ENCODE measurements at places on chromosomes 7 and 10.
A peak's percentile ranks its signal among the peaks of the same experiment; 100 is the strongest.

- DNase-seq = no peak
Measured at GRCh38 chr10:128221807-128222206, 95.6 kb upstream of the MKI67 start.

DNA sequence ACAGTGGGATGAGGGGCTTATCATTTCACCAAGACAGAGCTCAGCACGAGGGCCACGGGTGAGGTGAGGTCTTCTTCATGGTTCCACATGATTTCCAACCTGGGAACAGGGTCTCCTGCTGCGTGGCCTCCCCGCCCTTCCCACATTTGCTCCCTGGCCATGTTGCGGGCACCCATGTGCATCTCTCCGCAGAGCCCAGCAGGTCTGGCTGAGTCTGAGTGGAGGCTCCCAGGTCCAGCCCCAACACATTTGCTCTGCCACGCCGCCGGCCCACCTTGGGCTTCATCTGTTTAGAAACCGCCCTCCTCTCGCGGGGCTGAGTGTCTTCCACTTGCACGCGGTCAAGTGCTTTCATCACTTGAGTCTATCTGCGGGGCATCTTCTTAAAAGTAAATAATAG lies 14.8 kb upstream of the PRKAR1B start:
- no peak for DNase-seq

- no peak for DNase-seq
Measured at GRCh38 chr7:132871419-132871818, 210.5 kb downstream of the CHCHD3 start.

DNA sequence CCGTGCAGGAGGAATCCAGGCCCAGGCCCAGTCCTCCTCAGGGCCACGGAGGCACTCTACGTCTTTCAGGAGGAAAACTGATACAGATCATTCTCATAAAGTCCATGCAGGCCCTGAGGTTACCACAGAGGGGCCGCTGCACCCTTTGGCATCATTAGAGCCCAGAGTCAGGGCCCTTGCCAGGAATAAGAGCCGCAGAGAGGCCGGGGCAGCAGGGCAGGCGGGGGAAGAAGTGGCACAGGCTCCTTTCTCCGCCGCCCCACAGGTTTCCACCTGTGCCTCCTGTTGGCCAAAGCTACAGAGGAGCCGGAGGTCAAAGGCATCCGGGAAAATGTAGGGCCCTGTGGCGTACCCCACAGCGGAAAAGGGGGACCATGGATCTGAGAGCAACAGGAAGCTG lies 366.6 kb upstream of the SHH start:
- DNase-seq = no peak

- no peak for DNase-seq
Measured at GRCh38 chr7:108097703-108098102, 32.5 kb downstream of the LAMB4 start.

- no peak for DNase-seq
Measured at GRCh38 chr10:124109261-124109660, 15.9 kb upstream of the CHST15 start.

DNA sequence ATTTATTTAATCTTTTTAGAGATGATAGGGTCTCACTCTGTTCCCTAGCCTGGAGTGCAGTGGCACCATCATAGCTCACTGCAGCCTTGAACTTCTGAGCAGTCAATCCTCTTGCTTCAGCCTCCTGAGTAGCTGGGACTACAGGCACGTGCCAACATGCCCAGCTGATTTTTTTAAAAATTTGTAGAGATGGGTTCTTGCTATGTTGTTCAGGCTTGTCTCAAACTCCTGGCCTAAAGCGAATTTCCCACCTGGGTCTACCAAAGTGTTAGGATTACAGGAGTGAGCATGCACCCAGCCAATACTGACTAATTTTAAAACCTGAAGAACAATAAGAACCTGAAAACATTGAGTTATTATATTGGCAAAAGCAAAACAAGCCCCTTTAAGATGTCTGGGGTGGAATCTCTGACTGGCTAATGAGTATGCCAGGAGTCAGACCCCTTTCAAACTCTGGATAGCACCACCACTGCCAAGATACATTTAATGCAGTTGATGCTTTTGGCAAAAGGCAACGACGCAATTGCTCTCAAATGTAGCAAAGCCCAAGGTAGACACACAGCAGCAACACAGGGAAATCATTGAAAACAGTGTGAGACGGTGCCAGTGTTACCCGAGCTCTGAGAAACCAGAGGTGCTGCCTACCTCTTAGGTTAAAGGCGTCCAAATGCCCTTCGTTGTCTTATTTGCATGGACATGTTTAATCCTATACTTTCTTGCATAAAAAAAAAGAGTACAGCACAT lies 40.7 kb upstream of the TOMM7 start:
- DNase-seq = no peak

GRCh38 chr7:114088470-114088940 lies 169.7 kb upstream of the PPP1R3A start:
- DNase-seq = no peak

DNA sequence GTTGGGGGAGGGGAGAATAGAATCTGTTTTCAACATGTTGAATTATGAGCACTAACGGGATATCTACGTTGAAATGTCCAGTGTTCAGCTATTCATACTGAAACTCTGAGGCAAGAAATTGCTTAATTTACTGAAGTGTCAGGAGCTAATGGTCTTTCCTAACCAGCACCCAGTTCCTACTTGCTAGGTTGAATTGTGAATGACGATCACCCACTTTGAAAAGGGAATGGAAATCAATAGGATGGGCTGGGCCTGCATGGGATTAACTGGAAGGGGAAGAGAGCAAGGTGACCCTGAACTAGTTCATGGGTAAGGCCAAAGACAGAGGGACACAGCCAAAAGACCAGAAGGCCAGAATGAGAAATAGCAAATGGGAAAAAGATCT lies 51.3 kb downstream of the HIPK2 start:
- DNase-seq = no peak

- DNase-seq = peak; percentile 48
Measured at GRCh38 chr7:139709485-139709884, 68.3 kb downstream of the HIPK2 start.

DNA sequence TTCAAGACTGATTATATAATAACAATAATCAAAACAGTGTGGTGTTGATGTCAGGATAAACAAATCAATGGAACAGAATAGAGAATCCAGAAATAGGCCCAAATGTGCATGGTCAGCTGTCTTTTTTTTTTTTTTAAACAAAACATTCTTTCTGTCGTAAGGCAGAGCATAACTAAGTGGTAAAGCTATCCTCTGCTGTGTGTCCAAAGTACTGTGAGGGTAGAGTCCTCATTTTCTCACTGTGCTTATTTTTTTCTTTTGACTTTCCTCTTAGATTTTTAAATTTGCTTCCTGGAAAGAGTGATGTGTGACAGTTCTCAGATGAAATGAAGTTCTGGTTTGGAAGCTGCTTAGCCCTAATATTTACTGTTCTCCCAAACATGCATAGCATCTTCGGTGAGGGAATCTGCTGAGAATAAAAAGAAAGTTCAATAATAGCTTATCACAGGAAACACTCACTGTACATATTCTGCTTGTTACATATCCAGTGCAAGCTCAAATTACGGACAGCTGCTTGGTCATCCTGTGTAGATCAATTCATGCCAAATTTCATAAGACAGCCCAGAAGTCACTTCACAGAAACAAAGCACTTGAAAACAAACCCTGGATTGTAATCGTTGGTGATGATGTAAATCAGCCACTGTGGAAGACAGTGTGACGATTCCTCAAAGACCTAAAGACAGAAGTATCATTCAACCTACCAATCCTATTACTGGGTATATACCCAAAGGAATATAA lies 423.9 kb downstream of the NEBL start:
- DNase-seq = no peak

- peak; percentile 61 for DNase-seq
Measured at GRCh38 chr7:151759591-151760042, 117.3 kb downstream of the PRKAG2 start.

- DNase-seq = no peak
Measured at GRCh38 chr7:105979405-105979804, 16.3 kb downstream of the CDHR3 start.

GRCh38 chr10:25078658-25079431 lies 62.4 kb downstream of the THNSL1 start:
- no peak for DNase-seq

DNA sequence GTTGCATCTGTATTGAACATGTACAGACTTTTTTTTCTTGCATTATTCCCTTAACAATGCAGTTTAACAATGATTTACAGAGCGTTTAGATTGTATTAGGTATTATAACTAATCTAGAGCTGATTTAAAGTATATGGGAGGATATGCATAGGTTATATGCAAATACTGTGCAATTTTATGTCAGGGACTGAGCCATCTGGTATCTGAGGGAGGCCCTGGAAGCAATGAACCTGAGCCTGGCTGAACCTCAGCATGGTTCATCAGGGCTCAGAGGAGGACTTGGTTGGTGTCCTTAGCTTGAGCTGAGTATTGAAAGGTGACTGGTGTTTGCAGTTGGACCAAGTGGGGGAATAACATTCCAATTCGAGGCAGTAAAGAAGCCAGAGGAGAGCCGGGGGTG lies 4.8 kb downstream of the ADCK2 start:
- no peak for DNase-seq

DNA sequence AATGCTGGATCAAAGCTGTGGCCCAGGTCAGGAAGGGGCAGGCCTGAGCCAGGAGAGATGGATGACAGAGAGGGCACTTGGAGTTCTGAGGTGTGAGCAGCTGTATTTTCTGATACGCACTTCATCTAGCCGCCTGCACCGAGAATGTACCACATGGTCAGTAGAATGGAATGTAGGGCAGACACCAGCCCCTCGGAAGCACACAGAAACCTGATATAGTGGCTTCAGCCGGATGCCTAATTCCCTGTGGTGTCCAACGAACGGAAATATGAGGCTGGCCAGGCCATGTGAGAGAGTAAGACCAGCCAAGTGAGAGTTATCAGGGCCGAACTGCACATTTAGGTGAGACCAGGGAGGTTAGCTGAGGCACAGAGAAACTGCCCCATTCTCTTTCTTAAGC lies 46.7 kb upstream of the PLCE1 start:
- peak; percentile 77 for DNase-seq

DNA sequence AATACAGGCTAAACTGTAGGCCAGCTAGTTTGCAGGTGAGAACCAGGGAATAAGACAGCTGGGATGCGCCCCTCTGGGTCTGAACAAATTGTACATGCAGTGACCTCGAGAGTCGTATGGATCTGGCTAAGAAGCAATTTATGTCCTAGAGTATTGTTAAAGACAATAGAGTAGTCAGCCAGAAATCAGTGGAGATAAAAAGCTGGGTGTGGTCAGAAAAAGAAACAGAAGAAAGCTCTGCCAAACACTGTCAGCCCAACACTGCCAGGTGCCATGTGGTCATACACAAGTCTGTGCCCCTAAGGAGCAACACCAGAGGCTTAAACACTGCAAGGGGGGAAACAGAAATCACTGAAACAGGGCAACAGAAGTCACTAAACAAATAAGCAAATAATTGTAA lies 62.2 kb downstream of the CNOT4 start:
- no peak for DNase-seq

DNA sequence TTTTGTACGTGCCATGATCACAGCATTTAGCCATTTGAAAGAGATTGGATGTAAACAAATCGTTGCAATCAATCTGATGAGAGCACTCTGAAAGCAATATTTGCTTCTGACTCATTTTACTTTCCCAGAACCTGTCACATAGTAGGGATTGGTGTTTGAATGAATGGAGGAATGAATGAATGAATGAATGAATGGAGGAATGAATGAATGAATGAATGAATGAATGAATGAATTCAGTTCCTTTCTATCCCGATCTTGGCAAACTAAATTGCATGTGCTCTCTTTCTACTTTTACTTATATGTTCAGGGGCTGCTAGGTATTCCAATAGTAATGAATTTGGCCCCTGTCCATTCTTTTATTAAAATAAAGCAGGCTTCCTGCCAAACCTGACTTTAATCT lies 1091.7 kb upstream of the CELF2 start:
- no peak for DNase-seq

GRCh38 chr7:114890561-114890960 lies 31.3 kb upstream of the MDFIC start:
- no peak for DNase-seq

GRCh38 chr10:124591123-124591495 lies 129.5 kb downstream of the LHPP start:
- no peak for DNase-seq

DNA sequence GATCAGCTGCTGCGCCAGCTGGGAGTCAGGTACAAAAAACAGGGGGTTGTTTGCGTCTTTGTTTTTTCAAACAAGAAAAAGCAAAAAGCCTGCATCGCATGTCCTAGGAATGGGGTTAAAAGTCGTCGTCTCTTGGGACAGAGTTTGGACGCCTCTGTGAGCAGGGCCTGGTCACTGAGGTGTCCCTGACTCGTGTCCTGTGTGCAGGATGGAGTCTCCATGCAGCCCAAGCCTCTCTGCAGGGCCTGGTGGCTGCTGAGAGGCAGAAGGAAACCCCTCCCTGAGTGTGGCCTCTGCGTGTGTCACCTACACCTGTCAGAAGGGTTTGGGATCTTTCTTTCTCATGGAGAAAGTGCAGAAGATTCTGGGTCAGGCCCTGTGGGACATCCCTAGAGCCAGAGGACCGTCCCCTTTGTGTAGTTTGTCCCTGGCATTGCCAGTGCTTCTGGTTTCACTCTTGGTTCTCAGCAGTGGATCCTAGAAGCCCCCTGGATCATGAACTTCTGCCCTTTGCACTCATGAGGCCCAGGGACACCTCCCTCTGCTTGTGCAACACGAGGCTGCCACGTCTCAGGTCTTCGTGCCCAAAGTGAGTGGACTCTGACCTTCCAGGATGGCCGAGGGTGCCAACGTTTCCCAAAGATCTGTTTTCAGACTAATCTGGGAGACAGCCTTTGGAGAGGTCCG lies 75.0 kb downstream of the PRKAG2 start:
- no peak for DNase-seq

DNA sequence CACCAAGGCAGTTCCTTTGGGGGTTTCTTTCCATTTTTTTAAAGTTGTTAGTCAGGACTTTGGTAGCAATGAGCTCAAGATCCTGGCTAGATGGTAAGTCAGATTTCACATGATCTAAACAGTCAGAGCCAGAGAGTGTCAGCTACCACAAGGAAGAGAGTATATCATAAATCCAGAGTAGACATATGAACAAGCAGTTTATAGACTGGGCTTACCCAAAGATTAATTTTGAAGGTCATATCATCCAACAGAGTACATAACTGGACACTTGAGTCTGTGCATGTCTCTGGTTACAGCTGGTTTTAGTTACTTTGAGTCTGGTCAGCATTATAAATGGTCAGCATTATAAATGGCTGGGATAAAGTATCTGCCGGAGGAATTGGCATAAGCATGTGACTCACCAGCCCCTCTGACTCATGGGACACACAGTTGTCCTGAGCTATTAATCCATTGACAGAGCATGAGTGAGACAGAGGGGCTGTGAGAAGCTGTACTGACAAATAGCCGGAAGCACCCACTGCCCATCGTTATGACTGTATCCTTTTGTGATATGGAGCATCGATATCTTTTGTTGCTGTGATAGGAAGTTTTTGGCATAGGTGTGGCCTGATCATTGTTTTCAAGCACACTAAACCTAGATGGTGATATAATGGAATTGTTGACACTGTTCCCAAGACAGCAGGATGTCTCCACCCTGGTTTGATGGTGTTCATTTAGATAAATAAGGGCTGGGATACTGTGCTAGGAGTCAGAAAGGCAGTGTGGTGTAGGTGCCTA lies 19.3 kb downstream of the PPP1R3C start:
- DNase-seq = peak; percentile 98

GRCh38 chr10:28127881-28128280 lies 129.0 kb upstream of the ODAD2 start:
- DNase-seq = no peak

Data from fibroblast of skin of right biceps (primary cell).